ENCODE measurements at places on chromosomes 4 and X. TPM values are rescaled to one million over a fixed set of nuclear protein-coding genes. Genes with fewer than 3 reads are reported as not detected.

GPR119 gene
- not detected for total RNA-seq

RBMX2 gene
- total RNA-seq: 14.7 TPM

AMBN gene
- not detected for total RNA-seq

RAB41 gene
- not detected for total RNA-seq

GABRG1 gene
- not detected for total RNA-seq

MTMR8 gene
- total RNA-seq: 0.96 TPM

DDX53 gene
- not detected for total RNA-seq

IQSEC2 gene
- total RNA-seq: 16.7 TPM

FRAS1 gene
- total RNA-seq: 7.5 TPM

GRCh38 chr4:168695288-168695687 lies 198.4 kb downstream of the PALLD start:
- no peak for DNase-seq

DNA sequence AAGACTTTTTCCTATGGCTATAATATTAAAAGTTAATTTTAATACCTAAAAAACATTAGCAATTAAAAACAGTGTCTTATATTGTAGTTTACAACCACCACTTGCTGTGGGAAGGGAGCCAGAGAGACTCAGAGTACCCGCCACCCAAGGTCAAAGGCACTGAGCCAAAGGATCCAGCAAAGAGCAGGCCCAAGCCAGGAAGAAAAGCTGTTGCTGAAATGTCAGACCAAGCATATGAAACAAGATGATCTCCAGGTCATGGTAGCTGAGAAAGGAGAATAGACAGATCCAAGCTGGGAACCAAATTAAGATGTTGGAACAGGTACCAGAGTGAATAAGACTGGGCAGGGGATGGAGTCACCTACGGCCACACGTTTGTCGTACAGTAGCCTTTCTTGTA lies 18.8 kb upstream of the ATOH1 start:
- no peak for DNase-seq

DNA sequence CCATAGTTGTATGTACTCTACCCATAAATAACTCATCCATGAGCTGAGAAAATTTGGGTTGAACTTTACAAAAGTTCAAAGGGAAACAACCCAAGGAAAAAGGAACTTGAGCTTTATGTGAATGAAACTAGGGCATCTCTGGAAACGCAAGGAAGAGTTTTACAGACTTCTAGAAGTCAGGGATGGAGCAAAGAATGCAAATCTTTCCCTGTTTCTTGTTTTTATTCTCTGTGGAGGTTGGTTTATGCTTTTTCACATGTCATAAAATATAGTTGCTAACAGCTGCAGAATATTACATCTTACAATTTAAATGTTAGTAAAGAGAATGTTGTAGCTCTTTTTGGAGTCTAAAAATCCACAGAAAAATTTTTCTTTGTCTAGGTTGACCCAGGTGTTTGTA lies 754.1 kb downstream of the PCDH7 start:
- DNase-seq: no peak

- peak; percentile 11 for DNase-seq
Measured at GRCh38 chrX:107691024-107691448, 62.7 kb downstream of the PRPS1 start.

DNA sequence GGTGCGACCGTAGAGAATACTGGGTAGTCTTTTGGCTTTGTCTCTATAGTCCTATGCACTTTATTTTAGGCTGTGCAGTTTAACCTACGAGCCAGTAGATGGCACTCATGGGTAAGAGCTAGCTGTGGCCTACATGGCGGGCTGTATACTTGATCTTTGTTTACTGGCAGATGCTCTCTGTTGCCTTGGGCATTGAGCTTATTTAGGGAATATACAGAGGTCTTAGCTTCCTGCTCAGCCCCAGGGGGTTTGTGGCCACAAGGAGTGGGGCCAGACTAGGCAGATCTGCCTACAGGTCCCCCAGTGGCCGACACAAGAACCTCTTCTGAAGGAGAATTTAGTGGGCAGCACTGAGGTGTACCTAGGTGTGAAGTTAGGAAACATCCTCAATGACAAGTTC lies 227.6 kb upstream of the HDX start:
- DNase-seq: no peak

DNA sequence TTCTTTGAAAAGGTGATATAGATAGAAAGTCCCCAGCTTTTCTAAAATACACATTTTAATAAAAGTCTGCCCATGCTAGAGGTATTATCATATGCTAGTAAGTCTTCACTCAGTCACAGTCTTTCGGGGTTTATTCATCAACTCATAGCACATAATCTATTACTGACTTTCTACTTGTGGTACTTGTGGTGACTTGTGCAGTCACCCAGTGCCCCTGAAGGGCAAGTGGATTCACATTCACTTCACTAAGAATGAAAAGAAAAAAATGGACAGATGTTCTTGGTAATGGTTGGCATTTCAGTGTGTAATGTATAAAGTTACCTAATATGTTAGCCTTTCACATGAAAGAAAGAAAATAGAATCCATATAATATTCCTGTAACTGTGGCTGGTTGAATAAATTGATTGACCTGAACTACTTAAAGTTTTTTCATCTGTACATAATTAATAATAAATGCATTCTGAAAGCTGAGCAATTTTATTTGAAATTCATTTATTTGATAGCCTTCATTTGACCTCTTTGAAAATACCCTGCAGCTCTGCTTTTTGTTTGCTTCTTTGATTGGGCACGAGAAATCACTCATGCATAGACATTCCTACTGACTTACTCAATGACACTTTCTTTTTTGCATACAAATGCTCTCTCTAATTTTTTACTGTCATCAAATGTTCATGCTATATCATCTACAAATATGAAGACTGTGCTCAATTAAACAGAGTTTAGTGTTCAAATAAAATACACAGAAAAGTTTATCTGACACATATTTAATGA lies 39.5 kb upstream of the ZNF330 start:
- no peak for DNase-seq

DNA sequence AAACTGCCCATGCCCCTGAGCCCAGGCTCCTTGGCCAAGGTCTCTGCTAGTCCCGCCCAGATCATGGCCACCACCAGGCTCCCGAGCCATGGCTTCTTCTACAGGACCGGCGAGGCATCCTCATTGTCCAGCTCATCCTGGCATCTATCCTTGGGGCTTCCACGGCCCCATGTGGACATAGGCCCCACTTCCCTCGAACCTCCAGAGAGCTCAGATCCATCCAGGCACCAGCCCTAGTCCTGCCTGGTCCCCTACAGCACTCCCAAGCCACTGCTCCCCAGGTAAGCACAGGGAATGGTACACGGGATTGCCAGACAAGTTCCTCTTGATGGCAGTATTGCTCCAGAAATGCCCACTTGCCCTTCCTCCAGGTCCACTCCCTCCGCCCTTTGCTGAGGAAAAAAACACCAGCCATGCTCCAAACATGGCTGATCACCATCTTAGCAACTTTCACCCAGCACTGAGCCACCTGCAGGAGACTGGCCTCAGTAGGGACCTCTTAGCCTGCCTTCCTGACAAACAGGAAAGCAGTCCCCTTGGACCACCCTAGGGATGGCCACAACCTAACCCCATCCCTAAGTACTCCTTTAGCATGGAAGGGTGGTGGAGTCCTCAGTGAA lies 272.1 kb upstream of the AGTR2 start:
- peak; percentile 53 for DNase-seq

GRCh38 chr4:60744767-60745166 lies 455.4 kb upstream of the ADGRL3 start:
- DNase-seq: no peak

- DNase-seq: no peak
Measured at GRCh38 chrX:108447303-108447702, 7.7 kb downstream of the COL4A5 start.

GRCh38 chr4:159382856-159383561 lies 280.1 kb downstream of the RAPGEF2 start:
- no peak for DNase-seq

DNA sequence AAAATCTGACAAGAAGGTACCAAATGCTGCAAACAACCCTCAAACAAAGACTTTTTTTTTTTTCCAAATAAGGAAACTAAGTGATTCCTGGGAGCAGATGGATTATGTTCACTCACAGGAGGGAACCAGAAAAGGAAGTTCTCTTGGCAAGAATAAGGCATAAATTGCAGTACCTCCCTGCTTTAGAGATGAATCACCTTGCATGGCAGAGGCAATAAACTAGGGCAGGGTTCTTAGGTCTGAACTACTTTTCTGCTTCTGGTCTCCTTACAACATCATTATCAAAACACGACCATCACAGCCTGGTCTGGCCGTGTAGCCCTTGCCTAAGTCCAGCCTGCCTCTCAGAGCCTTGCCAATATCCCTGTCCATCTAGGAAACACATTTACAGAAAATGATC lies 6.3 kb downstream of the TMEM31 start:
- no peak for DNase-seq

GRCh38 chrX:49282647-49283011 lies 13.0 kb downstream of the PPP1R3F start:
- no peak for DNase-seq

DNA sequence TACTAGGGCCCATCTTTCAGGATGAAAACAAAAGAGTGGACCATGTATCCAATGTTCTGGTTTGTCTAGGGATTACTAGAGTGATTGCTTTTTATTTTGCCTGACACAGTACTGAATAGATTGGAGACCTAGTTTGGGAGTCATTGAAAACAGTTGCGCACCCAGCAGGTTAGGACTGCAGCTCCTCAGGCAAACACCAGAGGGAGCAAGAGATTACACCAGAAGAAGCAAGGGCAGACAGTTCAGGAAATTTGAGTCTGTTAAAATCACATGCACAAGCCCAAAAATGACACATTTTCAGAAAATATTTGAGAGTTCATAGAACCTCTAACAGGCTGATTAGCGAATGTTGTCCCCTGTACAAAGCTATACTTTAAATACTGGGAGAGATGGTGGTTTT lies 55.6 kb downstream of the CYLC1 start:
- DNase-seq: no peak

DNA sequence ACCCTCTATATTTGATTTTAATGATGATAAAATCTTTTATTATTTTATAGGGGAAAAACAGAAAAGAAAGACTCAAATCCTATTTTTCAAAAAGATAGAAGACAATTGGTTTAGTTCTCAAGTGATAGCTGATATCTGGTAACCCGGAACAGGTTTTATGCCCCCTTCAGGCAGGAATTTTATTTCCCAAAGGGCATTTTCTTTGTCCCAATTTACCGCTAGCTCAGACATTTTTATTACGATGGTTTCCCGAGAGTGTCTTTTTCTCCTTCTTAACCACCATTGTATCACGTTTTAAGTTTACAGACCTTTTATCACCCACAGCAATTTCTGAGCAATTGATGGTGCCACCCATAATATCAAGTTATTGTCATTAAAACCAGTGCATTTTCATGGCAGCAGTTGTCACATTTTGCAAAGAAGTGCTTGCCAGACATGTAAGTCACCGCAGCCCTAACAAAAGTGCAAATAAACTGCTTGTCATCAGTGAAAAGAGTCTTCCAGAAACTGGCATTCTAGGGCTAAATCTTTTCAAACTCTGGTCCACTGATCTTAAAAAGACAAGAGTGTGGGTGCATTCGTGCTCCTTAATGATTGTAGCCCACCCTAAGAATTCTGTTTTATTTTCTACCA lies 204.8 kb upstream of the VCX start:
- DNase-seq: no peak

DNA sequence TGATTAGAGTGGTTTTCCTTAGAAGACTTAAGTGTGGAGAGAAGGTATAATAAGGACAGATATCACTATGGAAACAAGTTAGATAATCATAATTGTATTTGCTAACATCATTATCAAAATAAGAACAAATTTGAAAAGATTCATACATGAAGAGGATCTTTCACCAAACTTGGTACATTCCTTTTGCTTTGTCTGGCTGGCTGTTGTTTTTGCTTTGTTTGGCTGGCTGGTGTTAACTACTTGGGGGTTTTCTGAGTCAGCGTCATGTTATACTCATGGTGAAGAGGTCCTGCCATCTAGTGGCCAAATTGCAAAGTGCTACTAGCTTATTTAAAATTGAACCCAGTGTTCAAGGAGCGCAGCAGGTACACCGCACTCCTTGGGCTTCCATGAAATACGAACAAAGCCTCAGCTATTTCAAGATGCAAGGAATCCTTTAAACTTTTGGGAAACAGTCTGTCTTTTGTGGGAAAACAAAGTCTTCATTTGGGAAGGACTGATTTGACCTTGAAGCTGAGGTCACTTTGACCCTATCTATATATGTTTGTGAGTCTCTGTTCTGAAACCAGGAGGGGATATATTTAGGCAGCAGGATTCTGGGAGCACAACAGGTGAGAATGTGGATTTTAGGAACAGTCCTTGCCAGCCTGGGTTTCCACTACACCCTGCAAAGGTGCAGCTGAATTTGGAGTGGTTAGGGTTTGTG lies 129.7 kb downstream of the PLS3 start:
- DNase-seq: no peak

GRCh38 chr4:184450743-184451535 lies 23.4 kb downstream of the IRF2 start:
- no peak for DNase-seq

GRCh38 chr4:52641854-52642563 lies 17.1 kb downstream of the USP46 start:
- no peak for DNase-seq

DNA sequence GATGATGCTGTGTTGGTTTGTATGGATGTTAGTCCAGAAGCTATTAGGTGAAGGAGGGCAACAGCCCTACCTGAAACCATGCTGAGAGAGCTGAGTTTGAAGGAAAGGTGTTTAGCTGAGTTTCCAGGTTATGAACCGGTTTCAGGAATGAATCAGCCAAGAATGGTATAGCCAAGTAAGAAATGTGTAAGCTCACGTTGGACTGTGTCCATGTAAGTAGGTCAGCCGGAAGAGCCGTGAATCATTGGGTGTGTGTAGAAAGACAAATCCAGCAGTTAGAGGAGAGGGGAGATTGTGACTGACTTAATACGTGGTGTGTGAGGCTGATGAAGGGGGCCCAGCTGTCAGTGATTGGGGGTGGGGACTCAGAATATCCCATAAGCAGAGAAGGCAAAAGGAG lies 77.2 kb upstream of the SPIN4 start:
- no peak for DNase-seq

DNA sequence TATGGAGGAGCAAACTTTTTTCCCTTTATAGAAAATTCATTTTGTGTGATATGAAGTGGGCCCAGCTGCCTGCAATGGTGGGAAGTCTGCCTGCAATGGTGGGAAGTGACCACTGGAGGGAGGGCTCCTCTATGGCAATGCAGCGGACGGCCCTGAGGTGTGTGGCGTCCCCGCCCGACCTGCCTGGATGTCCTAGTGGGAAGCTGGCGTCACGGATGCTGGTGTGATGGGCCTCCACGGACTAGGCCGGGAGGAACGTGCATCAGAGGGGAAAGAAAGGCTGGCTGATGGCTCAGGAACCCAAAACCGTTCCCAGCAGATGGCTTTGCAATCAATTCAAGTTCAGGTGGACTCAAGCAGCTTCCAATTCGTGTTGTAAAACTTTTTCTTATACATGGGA lies 177.9 kb downstream of the AFAP1 start:
- DNase-seq: no peak

Data from breast epithelium (tissue), 4 donors.